ENCODE measurements at places on chromosomes 2 and 18. TPM values are rescaled to one million over a fixed set of nuclear protein-coding genes. Genes with fewer than 3 reads are reported as not detected.

The AGXT gene
- total RNA-seq, result not detected

The GALNT13 gene
- total RNA-seq, result under 0.01 TPM

The KCNG2 gene
- total RNA-seq, result 0.51 TPM

The C2orf78 gene
- not detected for total RNA-seq

The FKBP1B gene
- total RNA-seq, result 9.9 TPM

The REG3G gene
- not detected for total RNA-seq

The GULP1 gene
- 15.7 TPM for total RNA-seq

The KCNE4 gene
- 1.2 TPM for total RNA-seq

The PAX8 gene
- total RNA-seq, result 0.68 TPM

The C2orf81 gene
- 0.17 TPM for total RNA-seq

The STRN gene
- total RNA-seq, result 24.7 TPM

GRCh38 chr2:28617502-28618184 lies 121.8 kb downstream of the PLB1 start:
- DNase-seq, result peak; percentile 33

DNA sequence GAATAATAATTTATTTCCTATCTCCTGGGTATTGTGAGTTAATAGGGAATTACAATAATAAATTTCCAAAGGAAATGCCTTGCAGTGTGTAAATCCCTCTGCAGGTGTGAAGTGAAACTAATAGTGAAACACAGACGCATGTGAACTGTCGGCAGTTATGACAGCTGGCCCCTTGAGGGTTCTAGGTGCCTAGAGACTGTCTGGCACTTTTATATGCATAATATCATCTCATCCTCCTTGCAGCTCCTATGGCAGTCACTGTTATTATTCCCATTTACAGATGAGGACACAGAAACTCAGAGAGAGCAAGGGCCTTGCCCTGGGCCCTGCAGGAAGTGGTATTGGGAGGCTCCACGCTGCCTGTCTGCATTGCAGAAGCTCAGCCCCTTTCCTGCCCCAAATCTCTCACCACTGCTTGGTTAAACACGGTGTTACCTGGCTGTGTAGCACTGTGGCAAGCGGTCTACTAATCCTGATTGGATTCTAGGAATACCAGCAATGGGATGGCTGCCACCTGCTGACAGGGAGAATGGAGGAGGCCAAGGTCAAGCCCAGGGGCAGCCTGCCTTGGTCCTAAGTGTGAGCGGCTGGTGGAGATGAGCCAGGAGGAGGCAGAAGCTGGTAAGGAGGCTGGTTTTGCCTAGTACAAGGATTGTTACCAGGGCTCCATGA lies 32.8 kb upstream of the ACKR3 start:
- no peak for DNase-seq

- DNase-seq, result no peak
Measured at GRCh38 chr2:7905756-7906155, 776.1 kb upstream of the ID2 start.

- no peak for DNase-seq
Measured at GRCh38 chr18:44789710-44790109, 109.0 kb downstream of the SETBP1 start.

GRCh38 chr2:234670052-234670451 lies 173.2 kb upstream of the ARL4C start:
- peak; percentile 69 for DNase-seq

DNA sequence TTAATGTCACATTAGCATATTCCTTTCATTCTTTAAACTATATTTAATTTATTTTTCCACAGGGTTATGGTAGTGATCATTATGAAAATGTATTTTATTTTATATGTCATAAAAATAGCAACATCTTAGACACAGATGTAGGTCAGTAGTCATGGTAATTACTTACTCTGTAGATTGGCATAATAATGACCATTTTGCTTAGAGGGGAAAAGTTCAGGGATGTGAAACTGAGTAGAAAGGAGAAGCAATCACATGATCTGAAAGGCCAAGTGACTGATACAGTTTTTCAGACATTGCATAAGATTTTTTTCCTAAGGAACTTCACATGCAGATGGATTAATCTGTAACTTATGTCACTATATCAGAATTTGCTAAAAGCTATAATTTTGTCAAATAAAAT lies 286.9 kb downstream of the CTNNA2 start:
- DNase-seq, result no peak

DNA sequence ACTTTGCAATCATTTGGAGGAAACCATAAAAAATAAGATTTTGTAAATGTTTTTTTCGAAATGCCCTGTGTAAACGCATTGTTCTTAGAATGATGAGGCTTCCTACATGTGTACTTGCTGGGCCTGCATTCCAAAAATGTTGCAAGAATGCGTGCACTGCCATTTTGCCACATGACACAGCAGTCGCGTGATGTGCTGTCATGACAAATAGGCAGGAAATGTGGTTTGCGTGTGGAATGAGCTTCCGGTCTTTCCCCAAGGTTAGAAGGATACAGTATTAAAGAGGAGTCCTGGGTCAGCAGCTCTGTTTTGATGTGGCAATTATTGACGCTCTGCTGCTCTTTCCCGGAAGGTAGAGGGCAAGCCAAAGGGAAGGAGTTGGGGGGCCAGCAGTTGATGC lies 18.1 kb upstream of the SERPINB2 start:
- DNase-seq, result peak; percentile 25

DNA sequence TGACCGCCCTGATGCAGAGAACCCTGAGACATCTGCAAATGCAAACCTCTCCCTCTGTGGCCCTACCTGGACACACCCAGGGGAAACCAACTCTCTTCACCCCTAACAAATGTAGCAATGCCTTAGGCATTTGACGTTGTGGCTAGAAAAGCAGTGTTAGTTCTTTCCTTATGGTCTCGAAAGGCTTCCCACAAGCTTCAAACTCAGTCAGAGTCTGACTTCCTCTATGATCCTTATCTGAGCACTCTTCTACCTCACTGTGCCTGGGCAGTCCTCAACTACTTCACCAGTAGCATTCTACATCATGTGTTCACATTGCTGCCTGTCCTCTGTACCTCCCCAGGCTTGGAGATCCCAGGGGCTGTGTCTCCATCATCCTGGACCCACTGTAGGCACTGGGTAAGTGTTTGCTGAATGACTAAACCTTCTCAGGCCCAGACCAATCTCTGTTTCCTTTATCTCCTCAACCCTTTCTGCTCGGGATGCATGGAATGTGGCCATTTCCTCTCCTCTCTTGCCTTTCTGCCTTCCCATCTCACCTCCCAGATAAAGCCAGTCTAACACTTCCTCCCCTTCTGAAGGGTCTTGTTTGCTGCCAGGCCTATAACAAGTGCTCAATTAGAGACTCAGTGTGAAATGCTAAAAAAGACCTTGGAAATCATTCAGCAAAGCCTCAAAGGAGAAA lies 91.7 kb upstream of the ACAA2 start:
- no peak for DNase-seq

DNA sequence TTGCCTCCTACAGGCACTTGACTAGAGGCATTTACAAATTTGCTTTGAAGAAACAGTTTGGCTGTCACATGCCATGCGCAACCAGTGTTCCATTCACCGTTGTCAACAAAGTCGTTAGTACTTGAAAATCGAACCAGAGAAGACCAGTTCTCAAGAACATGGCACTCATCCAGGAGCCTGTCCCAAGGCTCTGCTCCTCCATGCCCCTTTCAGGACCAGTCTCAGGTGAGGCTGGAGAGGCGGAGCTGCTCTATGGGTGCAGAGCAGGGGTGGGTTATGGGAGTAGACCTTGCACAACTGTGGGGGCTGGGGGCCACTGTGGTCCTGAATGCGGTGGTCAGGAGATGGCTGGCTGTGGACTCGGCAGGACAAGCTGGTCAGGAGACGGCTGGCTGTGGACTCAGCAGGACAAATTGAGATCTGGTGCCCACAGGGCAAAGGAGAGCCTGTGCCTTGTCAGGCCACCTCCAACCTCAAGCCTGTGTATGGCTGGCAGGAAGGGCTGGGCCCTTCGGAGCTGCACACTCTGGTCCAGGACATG lies 12.3 kb upstream of the ATP9B start:
- DNase-seq, result no peak

- DNase-seq, result no peak
Measured at GRCh38 chr2:211823886-211824479, 714.6 kb downstream of the ERBB4 start.

- DNase-seq, result no peak
Measured at GRCh38 chr2:40282428-40282827, 169.5 kb downstream of the SLC8A1 start.

DNA sequence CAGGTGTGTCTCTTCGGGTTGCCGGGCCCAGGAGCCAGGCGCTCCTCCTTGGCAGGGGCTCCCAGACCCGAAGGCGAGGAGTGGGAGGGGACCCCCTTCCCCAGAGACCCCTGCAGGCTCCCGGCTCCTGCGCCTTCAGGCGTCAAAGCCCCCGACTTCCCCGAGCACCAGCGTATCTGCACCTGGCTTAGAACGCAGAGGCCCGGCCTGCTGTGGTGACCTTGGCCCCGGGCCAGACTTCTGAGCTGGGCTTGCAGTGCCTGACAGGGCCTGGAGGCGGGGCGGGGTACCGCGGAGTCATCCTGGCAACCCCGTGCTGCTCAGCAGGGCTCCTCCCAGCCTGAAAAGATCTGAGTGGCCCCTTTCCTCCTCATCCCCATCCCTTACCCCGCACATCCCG lies 27.0 kb downstream of the SKA1 start:
- peak; percentile 34 for DNase-seq

- DNase-seq, result no peak
Measured at GRCh38 chr2:30963184-30963583, 155.9 kb upstream of the CAPN13 start.

DNA sequence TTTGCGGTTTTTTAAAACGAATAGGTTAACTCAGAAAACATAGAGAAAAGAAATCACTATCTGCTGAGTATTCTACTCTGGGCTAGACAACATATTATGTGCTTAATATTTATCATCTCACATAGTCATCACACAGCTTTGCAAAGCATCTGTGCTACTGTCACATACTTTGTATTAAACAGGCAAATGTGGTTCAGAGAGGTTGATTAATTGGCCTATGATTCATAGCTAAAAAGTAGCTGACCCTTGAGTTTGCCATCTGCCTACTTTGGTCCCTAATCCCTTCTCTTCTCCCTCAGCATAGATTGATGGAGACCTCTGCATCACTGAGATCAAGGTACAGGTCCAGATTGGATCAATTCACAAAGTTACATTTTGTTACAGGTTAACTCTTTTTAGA lies 21.4 kb downstream of the ANKRD30B start:
- DNase-seq, result no peak

GRCh38 chr2:238864207-238865014 lies 16.5 kb downstream of the TWIST2 start:
- DNase-seq, result peak; percentile 95

GRCh38 chr18:62368100-62368499 lies 43.0 kb downstream of the TNFRSF11A start:
- no peak for DNase-seq

DNA sequence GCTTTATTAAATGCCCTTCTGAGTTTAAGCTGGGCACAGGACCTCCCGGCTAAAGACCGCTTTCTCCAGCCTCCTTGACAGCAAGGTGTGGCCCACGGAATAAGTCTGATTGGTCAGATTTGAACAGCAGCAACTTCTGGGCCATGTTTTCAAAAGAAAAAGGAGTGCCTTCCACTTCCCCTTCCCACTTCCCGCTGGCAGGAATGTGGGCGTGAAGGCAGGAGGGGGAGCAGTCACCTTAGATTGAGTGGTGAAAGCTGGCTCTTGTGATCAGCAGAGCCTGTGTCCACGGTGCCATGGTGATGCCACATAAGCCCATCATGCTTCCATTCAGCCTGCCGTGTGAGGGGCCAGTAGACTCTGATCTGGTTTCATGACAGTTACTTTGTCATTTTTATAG lies 136.6 kb upstream of the GLI2 start:
- no peak for DNase-seq

- no peak for DNase-seq
Measured at GRCh38 chr2:84236288-84236687, 222.8 kb downstream of the SUCLG1 start.

GRCh38 chr2:177772529-177772928 lies 300.0 kb downstream of the PDE11A start:
- peak; percentile 64 for DNase-seq

GRCh38 chr2:236853585-236854051 lies 232.1 kb upstream of the COPS8 start:
- no peak for DNase-seq

GRCh38 chr2:29920631-29921559 lies 491 bp downstream of the ALK start:
- peak; percentile 9 for DNase-seq

All from dermis blood vessel endothelial cell (primary cell).